ENCODE measurements at places on chromosomes 2 and 18. TPM values are rescaled to one million over a fixed set of nuclear protein-coding genes. Genes with fewer than 3 reads are reported as not detected.

The TOGARAM2 gene
- total RNA-seq, result 5.1 TPM

DNA sequence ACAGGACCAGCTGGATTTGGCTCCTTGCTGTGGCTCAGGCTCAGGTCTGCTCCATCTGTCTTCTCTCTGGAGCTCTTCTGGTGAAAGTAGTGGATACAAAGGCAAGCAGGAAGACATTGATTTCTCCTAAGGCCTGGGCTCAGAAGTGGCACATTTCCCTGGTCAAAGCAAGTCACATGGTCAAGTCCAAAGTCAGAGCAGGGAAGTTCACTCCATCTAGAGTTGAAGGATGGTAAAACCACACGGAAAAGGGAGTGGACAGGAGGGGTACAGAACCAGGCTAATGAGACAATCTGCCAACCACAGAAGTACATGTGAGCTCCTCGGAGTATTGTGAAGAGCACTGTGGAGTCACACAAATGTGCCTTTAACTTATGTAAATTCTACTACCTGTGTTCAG, 66.1 kb downstream of the MARCO start:
- DNase-seq, result no peak

DNA sequence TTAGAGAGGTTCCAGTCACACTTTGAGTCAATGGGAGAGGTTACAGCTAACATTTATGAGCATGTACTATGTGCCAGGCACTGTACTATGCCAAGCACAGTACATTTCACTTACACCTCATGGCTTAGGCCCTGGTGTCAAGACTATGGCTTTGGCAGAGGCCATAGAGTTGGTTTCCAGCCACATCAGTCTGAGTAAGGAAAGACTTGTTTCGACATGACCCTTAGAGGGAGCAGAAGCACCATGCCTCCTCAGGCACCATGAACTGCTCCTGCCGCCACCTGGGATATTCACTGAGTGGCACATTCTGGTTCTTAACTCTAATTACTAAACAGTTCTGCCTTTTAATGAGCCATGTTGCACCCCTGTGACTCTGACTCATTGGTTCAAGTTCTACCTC, 12.7 kb downstream of the DGUOK start:
- DNase-seq, result peak; percentile 30

GRCh38 chr2:11669454-11670291, at the start of gene NTSR2:
Gene NTSR2 (minus strand): TSS chr2:11670195. CDS start chr2:11670129, 66 bp downstream.
- no peak for DNase-seq

The FAM110C gene
- 0.20 TPM for total RNA-seq

The SS18 gene
- total RNA-seq, result 59.3 TPM

The ATP6V1C2 gene
- total RNA-seq, result 0.14 TPM

GRCh38 chr2:40497251-40497859, 45.5 kb upstream of the SLC8A1 start:
- no peak for DNase-seq

GRCh38 chr2:119126650-119127049, 31.9 kb downstream of the C1QL2 start:
- DNase-seq, result peak; percentile 15

DNA sequence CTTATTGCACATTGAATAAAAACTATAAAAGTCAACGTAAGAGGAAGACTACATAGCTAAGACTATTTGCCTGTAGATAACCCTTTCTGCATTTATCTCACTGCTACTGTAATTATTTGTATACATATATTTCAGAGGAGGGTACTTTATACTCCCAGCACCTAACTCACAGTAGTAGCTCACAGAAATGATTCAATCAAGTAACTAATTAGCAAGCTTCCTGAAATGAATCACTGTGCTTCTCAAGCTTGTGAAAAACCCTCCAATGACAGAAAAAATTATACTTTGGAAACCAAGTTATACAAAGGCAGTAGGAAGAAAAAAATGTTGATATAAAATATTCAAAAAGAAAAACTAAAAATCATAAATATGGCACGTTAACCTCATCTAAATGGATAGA, 124.9 kb downstream of the NBAS start:
- no peak for DNase-seq

The SERPINB13 gene
- total RNA-seq, result not detected

DNA sequence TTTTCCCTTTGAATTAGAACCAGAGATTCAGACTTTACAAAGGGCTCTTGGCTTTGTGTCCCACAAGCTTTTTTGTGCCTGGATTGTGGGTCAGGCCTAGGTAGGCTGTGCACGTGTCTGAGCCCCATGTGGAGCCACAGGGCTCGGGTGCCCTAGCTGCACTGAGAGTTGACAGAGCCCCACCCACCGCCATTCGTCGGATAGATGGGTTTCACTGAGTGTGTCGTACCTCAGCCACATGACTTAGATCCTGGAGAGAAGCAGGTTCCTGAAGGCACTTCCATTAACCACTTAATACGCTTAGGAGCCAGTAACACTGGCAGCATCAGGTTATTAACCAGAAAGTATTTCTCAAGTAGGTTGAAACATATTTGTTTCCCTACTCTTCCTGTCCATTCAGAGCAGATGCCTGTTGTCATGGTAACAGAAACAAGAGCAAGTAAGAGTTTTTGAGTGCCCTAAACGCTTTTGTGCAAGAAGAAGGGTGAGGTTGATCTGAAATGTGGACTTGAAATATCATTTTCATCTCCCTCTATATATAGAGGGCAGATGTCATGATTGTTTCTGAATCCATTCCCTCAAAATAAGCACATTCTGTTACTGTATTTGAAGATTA, 30.0 kb downstream of the ADCYAP1 start:
- no peak for DNase-seq

The TCF23 gene
- not detected for total RNA-seq

DNA sequence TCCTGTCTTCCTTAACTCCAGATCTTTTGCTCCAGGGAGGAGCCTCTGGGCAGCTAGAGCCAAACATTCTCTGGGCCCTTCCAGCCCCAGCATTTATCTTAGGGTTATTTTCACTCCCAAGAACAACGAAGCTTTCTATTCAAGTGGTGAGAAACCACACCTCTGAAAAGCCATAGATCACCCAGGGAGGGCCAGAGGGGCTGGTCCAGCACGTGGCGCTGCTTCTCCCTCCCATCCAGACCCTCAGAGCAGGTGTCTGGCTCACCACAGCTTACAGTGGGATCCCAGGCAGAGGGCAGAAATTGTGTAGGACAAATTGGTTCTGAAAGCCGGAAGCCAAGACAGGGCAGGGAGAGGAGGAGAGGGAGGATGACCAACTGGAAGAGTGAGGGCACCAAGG, 74.0 kb upstream of the PKDCC start:
- DNase-seq, result no peak

DNA sequence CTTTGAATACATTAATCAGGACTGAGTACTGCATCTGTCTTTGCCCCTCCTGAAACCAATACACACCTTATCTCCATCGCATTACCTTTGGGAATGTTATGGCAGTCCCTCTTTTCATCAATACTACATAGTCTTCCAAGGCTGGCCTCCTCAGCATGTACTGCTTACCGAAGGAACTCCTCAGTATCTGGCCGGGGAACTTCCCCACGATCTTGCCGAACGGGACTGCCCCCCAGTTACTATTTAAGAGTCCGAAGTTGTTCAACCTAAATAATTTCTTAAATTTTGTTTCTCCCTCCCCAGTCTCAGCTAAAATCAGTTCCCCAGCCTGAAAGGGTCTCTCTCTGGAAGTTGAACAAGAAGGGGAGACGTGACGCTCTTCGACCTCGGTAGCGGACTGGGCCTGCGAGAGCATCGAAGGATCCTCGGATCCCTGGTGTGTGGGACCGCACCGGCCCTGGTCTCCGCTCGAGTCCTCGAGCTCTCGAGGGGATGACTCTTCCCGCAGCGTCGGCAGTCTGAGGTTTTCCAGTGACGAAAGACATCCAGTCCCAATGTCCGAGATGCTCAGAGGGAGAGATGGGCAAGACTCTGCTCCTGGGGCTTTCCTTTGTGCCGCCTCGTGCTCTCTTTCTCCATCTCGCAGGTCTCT, 489 bp downstream of the TRMT61B start:
- DNase-seq, result no peak

DNA sequence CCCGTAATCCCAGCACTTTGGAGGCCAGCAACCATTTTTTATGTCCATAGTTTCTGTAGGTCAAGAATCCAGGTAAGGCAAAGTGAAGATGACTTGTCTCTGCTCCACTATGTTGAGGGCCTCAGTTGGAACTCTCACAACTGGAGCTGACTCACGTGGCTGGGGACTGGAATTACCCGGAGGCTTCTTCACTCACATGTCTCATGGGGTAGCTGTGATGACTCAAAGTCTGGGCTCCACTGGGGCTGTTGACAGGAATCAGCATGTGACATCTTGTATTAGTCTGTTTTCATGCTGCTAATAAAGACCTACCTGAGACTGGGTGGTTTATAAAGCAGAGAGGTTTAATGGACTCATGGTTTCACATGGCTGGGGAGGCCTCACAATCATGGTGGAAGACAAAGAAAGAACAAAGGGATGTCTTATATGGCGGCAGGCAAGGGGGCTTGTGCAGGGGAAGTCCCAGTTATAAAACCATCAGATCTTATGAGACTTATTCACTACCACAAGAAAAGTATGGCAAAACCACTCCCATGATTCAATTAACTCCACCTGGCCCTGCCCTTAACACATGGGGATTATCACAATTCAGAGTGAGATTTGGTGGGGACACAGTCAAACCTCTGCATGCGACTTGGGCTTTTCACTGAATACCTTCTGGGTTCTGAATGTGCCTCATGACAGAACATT, 7.8 kb upstream of the PPP1R1C start:
- DNase-seq, result no peak

- no peak for DNase-seq
Measured at GRCh38 chr2:172050479-172051125, 34.7 kb upstream of the DLX1 start.

DNA sequence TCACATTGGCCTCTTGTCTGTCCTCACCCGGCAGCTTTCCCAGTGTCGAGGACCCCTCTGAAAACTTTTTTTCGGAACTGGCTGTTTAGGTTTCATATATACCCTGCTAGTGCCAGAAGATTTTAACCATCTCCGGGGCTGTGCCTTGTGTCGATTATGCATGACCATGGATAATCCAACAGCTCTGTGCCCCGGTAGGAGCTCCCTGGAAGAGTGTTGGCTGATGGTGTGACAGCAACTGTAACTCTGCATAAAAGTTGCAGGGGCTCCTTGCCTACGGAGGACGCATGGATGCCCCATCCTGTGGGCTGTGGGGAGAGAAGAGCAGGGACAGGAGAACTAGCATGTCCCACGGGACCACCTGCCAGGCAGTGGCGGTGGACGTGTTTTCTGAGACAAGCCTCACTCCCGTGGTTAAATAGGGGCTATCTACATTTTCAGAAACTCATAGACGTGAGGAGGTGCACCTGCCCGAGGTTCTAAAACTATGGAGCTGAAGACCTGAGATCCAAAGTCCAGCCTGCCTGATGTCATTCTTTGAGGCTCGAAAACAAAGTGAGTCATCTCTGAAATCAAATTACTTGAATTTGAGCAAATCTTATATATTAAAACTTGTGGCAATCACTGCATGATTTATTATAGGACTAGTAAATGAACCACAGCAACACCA, 437.2 kb upstream of the HS6ST1 start:
- no peak for DNase-seq

- DNase-seq, result no peak
Measured at GRCh38 chr18:45447355-45448265, 167.7 kb upstream of the SLC14A2 start.

GRCh38 chr2:118747066-118747465, 100.4 kb downstream of the EN1 start:
- DNase-seq, result no peak

The CFC1 gene
- total RNA-seq, result 0.18 TPM

The LONRF2 gene
- 0.03 TPM for total RNA-seq

GRCh38 chr2:73780237-73780582, 307 bp upstream of the DUSP11 start:
- DNase-seq, result no peak

DNA sequence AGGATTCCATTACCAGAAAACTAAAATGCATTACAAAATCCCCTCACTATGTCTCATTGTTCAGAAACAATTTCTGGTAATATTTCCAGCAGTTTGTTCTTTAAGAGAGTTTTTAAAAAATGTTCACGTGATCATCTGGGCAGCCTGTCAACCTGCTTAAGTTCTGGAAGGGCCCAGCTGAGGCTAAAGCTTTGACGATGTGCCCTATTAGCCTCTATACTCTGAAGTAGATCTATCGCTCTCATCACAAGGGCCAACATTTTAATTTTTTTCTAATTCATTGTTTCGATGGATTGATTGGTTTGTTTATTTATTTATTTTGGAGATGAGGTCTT, 205.8 kb downstream of the PRKCE start:
- DNase-seq, result no peak

DNA sequence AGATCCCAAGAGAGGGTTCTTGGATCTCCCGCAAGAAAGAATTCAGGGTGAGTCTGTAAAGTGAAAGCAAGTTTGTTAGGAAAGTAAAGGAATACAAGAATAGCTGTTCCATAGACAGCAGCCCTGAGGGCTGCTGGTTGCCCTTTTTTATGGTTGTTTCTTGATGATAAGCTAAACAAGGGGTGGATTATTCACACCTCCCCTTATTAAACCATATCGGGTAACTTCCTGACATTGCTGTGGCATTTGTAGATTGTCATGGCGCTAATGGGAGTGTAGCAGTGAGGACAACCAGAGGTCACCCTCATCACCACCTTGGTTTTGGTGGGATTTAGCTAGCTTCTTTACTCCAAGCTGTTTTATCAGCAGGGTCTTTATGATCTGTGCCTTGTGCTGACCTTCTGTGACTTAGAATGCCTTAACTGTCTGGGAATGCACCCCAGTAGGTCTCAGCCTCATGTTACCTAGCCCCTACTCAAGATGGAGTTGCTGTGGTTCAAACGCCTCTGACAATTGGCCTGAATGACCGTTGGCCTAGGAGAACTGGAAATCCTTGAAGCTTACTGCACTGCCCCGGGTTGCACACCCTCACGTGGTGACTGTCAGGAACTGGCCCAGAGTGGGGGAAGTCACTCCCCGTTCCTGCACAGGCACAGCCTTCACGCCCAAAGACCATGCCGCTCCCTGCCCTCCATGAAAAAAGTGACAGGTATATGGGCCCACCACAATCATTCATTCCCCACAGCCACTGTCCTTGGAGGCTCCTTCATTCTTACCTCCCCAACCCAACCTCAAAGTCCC, 136.9 kb downstream of the SEPTIN10 start:
- DNase-seq, result no peak

DNA sequence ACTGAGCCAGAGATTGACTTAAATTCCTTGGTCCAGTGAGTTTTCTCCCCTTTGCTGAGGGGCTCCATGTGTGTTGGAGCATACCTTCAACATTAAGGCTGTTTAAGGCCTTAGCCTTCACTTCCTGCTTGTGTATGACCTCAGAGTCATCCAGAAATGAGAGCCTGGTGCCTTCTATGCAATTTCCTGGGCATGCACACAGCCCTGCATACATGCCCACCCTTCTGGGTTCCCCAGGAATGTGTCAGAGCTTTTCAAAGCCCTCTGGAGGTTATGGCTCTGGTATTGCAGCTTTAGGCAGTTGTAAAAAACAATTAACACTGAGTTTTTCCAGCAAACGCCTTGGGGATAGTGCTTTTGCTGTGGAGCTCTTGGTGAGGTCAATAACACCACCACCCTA, 16.7 kb downstream of the IL1R1 start:
- no peak for DNase-seq

DNA sequence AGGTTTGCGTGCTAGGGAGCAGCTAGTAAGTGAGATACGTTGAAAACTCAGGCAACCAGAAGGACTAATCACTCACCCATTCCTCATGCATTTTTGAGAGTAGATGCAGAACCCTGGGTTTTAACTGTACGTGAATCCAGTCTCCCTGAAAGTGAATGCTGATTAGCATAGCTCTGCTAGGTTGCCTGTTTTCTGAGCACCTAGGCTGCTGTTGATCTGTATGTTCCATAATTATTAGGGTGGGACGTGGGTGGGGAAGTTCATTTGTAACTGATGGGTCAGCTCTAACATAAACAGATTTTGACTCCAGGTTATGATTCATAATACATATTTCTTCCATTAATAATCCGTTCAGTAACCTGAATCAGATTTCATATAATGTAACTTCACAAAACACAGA, 379.0 kb upstream of the FANCL start:
- no peak for DNase-seq

The CRACDL gene
- total RNA-seq, result 0.10 TPM
